ENCODE measurements at places on chromosomes 2 and 18. TPM values are rescaled to one million over a fixed set of nuclear protein-coding genes. Genes with fewer than 3 reads are reported as not detected.

GRCh38 chr2:169302364-169302763 is 60.0 kb downstream of the LRP2 start:
- no peak for DNase-seq

DNA sequence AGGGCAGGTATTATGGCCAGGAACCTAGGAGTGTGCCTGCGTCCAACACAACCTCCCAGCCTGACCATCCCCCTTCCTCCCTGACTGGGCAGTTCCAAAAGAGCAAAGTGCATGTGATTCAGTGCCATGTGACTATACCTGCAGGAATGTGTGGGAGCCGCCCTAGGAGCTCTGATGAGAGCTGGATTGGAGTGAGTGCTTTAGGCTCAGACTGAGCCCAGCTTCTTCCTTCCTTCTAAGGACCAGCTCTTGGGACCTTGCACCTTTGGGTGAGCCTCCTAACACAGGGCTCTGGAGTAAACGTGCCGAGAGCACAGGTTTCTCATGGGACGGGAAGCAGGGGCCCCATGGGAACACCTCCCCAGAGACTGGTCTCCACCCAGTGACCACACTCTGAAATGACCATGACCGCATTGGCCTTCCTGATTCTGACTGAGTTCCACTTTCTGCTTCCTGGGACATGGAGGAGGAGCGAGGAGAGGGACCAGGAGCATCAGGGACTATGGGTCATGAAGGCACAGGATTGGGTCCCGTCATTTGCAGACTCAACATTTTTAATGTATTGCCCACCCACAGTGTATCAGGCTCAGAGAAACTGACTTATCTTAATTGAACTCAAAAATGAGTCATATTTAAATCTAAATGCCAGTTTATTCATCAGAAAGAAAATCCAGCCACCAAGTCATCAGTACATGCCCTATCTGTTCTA is 87.8 kb upstream of the BCL2L11 start:
- DNase-seq, result no peak

Gene FRZB
- total RNA-seq, result 1.5 TPM

Gene CTNNA2
- 2.6 TPM for total RNA-seq

GRCh38 chr18:67218556-67218955 is 298.0 kb downstream of the DSEL start:
- no peak for DNase-seq

Gene ANKRD62
- total RNA-seq, result not detected

GRCh38 chr2:23452853-23453420 is 68.0 kb downstream of the KLHL29 start:
- no peak for DNase-seq

DNA sequence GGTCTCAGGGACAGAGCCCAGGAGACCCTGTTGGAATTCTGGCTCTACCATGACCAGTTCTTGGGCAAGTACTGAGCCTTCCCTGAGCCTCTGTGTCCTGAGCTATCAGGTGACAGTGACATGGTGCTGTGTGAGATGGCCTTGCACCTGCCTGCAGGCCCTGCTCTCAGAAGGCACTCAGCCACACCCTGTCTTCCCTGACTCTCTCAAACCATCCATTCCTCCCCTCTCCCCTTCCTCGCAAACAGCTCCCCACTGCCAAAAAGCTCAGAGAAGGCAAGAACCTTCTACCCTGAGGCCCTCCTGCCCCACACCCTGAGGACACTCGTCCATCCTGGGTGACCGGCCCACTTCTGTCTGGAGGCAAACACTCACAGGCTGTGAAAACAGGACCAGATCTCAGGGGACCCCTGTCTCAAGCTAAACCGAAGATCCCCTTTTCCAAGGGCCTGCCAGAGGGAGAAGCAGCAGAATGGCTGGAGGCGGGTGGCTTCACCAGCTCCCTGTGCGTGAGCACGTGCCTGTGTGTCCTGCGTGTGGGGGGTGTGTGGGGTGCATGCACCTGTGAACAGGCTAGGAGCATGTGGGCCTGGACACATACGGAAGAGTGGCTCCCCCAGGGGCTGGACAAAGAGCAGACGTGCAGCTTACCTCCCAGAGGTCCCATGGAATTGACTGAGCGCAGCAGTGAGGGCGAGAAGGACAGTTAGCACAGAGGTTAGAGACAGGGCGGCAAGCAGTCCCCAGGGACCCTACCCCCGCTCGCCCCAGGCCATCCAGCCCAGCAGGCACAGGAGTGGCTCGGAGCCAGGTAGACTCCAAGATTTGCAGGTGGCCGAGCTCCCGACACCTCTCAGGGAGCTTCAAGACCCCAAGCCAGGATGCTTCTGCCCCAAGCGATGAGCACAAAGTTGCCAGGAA is 53.9 kb downstream of the BIN1 start:
- DNase-seq, result peak; percentile 55

DNA sequence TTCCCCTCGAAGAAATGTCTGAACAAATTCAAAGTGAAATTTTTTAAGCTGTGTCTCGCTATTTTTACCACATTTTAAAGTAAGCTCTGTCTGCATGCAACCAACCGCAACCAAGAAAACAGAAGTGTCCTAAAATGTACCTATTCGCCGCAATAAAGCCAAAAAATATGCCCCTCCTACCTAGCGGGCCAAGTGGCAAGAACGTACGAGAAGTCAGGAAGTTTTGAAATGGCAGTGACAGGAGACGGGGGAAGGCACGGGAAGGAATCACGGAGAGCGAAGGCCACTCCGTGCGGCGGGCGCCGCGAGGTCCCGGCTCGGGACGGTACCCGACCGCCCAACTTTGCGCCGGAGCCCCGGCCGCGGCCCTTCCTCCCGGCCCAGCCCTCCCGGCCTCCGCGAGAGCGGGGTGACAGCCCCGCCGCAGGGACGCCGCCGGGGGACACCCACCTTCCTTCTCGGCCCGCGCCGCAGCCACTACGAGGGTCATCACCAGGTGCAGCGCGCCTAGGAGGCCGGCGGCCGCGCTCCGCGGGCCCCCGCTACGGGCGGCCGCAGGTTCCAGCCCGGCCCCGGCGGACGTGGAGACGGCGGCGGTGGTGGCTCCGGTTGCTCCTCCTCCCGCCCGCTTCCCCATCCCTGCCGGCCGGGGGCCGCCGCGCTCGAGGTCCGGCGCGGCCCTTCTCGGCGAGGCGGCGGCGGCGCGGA is 568 bp downstream of the TMEM131 start:
- DNase-seq, result peak; percentile 88

DNA sequence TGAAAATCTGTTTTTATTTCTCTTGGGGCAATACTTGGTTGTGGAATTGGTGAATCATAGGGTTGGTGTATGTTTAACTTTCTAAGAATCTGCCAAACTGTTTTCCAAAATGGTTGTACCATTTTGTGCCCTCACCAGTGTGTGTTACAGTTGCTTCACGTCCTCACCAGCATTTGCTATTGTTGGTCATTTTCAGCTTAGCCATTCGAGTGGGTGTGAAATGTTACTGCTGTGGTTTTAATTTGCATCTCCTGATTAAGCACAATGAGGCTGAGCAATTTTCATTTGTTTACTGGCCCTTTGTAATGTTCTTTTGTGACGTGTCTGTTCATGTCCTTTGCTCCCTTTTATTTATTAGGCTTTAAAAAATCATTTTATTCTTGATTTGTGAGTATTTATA is 49.7 kb downstream of the FOSL2 start:
- no peak for DNase-seq

Gene ANKRD30BL
- total RNA-seq, result not detected

Gene GKN2
- total RNA-seq, result not detected

GRCh38 chr2:47644351-47644750 is 138.6 kb upstream of the MSH6 start:
- DNase-seq, result no peak

DNA sequence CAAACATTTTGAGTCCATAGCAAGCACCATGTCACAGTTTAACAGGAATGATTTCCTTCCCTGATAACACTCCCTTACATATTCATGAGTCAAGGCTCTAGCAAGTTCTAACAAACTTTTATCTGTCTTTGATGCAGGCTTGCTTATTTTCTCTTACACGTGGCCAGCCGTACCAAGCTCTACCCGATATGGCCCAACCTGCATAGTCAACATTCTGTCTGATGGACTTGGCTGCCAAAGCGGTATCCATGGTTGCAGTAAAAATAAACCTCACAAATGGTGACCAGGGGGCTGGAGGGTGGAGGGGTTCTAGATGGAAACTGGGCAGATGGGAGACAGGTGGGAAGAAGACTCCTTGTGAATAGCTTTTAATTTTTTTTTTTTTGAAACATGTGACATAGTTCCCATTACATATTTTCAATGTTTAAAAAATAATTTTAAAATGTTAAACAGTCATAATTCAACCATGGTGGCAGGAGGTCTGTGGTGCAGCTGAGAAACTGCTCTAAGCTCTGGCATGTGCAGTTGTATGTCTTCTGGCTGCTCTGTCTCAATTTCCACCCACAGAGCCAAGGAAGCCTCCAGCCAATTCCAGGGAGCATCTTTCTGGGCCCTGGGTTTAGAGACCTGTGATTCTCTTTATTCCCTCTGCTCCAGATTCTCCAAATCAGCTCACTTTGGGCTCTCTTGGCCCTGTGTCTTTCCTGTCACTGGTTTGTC is 20.7 kb upstream of the CXCR1 start:
- DNase-seq, result no peak

GRCh38 chr2:177551989-177552421 is 159.4 kb downstream of the AGPS start:
- DNase-seq, result peak; percentile 35

Gene UGT1A8
- total RNA-seq, result not detected

DNA sequence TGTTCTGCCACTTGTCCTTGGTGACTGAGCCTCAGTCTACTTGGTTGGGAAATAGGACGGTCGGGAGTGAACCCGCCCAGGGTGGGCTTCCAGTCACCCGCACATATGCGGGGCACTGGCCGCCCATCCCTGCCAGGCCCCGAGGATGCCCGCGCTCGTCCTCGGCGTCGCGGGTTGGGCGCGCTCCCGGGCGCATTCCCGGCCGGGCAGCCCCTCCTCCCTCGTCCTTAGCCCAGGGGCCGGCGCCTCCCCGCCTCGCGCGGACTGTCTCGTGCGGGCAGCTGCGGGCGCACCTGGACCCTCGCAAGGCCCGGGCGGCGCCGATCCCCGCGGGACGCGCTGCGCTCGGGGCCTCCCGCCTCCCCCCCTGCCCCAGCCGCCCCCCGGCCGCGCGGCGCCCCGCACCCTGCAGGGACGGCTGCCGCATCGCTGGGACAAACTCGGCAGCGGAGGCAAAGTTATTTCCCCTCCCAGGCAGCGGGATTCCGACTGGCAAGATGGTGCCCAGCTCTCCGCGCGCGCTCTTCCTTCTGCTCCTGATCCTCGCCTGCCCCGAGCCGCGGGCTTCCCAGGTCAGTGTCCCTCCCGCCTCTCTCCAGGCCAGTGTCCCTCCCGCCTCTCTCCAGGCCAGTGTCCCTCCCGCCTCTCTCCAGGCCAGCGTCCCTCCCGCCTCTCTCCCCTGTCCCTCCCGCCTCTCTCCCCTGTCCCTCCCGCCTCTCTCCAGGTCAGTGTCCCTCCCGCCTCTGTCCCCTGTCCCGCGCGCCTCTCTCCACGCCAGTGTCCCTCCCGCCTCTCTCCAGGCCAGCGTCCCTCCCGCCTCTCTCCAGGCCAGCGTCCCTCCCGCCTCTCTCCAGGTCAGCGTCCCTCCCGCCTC is at the start of gene FBLN7:
Gene FBLN7 (plus strand): TSS at position 227 of the 874 bp plus-strand sequence. CDS start 271 bp downstream, at position 498.
- peak; percentile 91 for DNase-seq

DNA sequence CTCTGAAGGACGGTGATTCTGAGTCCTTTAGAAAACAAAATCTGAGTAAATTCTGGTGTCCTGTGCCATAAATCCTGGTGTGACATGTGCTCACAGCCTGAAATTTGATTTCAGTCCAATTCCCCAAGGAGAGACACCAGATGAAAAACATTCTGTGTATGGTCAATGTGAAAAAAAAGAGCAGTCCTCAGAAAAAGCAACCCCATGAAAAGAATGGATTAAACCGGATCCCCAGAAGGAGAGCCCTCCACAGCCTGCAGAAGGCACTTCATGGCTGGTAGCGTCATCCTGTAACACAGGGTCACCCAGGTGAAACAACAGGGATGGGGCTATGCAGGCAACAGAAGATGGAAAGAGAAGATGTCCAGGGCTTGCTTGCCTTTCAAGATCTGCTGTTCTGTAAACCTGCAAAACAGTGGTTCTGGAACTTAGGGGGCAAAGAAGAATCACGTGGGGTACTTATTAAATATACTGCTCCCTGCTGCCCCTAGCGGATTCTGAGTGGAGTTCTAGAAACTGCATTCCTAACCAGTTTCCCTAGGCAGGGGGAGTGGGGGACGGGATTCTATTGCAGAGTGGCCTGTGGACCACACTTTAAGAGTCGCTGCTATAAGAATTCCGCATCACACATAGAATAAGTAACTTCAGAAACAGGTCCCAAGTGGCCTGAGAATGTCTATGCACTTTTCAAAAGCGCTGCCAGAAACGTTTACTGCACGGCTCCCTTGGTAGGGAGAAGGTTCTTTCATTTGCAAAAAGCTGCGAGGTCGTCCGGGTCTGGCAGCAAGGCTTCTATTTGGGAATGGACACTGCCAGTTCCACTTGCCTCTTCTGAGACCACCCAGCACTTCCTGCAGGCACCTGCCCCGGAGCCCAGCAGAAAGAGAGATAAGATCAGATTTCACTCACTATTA is 118.9 kb upstream of the ARL5A start:
- DNase-seq, result peak; percentile 58

- no peak for DNase-seq
Measured at GRCh38 chr2:168176402-168176801, 71.0 kb downstream of the STK39 start.

DNA sequence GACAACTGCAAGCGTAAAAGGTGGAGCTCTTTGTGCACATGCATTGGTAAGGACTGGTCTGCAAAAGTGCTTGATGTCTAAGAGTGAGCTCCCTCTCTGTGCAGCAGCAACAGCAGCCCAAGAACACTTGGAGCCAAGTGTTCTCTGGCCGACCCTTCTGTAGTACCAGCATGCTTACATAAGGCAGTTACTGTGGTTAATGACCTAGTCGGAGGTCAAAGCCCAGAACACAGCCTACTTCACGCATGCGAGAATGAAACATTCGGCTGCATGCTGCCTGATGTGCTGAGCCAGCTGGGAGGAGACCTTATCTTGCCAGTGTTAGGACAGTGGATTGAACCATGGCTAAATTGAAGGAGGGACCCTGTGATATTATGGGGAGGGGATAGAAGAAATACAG is 21.3 kb downstream of the NCAPH start:
- no peak for DNase-seq

DNA sequence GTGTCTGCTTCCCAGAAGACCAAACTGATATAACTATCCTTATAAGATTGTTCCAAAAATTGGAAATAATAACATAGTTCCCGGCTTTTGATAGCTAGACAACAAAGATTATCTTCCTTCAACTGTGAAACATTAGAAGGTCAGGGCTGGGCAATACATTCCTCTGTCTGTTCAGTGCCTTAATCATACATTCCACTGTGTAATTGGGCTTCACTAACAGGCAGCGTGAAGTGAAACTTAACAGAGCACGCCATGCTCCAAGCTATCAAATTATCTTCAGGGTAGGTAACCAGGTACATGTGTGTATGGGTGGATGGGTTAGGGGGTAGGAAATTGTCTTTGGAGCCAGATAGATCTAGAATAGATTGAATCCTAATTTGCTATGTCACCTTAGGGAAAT is 23.5 kb upstream of the ARL5A start:
- no peak for DNase-seq

Gene NEURL3
- total RNA-seq, result 0.10 TPM
